ENCODE measurements at places on chromosomes 12 and 14.

GRCh38 chr12:45668641-45669040 lies 60.9 kb upstream of the ARID2 start:
- no peaks in the 10 kb centered on the region for H3K27me3 ChIP-seq
- no peak overlapping the region for H3K4me3 ChIP-seq
- no peak overlapping the region for H3K27ac ChIP-seq
- no peaks in the 10 kb centered on the region for H3K36me3 ChIP-seq

GRCh38 chr14:101359221-101360053 lies 201.9 kb upstream of the DIO3 start:
- H3K27me3 ChIP-seq = no peaks in the 10 kb centered on the region
- H3K4me1 ChIP-seq = peaks cover 4% of the 10 kb centered on the region
- peak overlapping the region; percentile 43 for H3K27ac ChIP-seq

DNA sequence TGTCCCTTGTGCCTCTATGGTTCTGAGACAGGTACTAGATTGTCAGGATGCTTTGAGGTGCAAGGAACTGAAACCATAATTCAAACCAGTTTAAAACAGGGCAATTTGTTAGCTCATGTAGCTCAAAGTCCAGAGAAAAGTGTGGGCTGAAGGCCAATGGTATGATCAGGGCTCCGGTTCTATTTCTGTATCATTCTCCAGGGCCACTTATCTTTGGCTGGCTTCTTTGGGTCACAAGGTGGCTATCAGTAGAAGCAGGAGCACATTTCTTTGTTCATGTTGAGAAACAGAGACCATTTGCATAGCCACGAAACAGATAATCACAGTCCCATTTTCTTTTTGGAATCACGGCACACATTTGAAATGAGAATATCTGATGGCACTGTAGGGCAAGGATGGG lies 294.9 kb downstream of the ETNK1 start:
- no peaks in the 10 kb centered on the region for H3K27me3 ChIP-seq
- no peaks in the 10 kb centered on the region for H3K36me3 ChIP-seq
- H3K4me1 ChIP-seq = no peaks in the 10 kb centered on the region
- no peak overlapping the region for H3K27ac ChIP-seq

- H3K36me3 ChIP-seq = peaks cover 8% of the 10 kb centered on the region
- H3K27ac ChIP-seq = no peak overlapping the region
- no peaks in the 10 kb centered on the region for H3K4me1 ChIP-seq
- H3K4me3 ChIP-seq = no peak overlapping the region
- no peaks in the 10 kb centered on the region for H3K27me3 ChIP-seq
- no peak for DNase-seq
Measured at GRCh38 chr14:23485326-23485725, 15.8 kb downstream of the NGDN start.

GRCh38 chr14:43647302-43647701 lies 859.8 kb downstream of the FSCB start:
- H3K4me1 ChIP-seq = no peaks in the 10 kb centered on the region
- H3K27me3 ChIP-seq = no peaks in the 10 kb centered on the region
- H3K36me3 ChIP-seq = no peaks in the 10 kb centered on the region
- H3K4me3 ChIP-seq = no peak overlapping the region
- H3K27ac ChIP-seq = no peak overlapping the region

Measured in right atrium auricular region (tissue), 2 donors.